ENCODE measurements at places on chromosomes 1 and 21. TPM values are rescaled to one million over a fixed set of nuclear protein-coding genes. Genes with fewer than 3 reads are reported as not detected.

DNA sequence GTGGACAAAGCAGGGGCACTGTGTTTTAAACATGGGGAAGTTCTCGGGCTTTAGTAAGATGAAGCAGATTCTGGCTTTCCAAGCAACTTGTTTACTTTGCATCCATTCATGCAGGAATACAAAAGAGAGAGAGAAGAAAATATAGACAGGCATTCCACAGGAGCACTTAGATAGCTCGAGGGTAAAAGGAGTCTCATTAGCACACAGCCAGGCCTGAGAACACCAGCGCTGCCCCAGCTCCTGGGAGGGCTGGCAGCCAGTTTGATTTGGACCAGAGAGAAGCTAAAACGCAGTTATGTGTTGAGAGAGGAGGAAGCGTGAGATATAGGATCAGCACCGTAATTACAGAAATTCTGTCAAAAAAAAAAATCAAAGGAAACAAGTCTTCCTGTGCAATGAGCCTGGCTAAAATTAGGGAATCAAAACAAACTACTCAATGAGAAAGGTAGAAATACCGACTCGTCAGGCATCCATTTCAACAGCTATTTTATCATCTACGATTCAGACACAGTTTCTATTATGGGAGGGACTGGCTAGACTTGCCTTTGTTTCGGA, 68.2 kb downstream of the CLSTN1 start:
- DNase-seq, result no peak

Gene DRAXIN
- 0.05 TPM for total RNA-seq

GRCh38 chr1:172605641-172606040, 53.3 kb upstream of the FASLG start:
- no peak for DNase-seq

Gene NID1
- 0.05 TPM for total RNA-seq

Gene S100A7
- not detected for total RNA-seq

Gene TDRD5
- not detected for total RNA-seq

Gene NOS1AP
- total RNA-seq, result 0.12 TPM

Gene MYBPH
- not detected for total RNA-seq

Gene TEX38
- total RNA-seq, result not detected

DNA sequence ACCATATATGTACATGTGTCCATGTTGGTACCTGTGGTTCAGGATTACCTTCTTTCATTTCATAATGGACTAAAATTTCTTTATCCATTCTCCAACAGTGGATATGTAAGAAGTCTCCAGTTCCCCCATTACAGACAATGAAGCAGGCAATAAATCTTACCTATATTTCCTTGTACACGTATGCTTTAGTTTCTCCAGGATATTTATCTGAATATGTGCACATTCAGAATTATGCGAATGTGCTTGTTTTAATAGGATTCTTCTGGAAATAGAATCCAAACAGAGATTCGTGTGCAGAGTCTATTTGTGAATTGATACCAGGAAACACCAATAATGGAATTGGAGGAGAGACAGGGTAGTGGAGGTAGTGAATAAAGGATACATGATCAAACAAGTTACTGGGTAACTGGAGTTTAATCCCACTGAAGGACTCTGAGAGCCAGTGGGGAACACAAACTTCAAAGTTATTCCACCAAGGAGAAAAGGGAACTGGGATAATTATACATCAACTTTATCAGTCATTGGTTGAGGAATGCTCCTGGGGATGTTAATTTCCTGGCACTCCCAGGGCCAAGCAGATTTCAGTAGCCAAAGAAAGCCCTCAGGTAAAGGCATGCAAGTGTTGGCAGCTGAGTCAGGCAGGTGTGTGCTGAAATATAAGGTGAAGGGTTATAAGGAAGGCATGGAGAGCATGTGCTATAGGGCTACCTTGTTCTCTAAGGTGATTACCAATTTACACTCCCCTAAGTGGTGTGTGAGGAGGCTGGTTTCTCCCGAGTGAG, 374.9 kb upstream of the PBX1 start:
- no peak for DNase-seq

DNA sequence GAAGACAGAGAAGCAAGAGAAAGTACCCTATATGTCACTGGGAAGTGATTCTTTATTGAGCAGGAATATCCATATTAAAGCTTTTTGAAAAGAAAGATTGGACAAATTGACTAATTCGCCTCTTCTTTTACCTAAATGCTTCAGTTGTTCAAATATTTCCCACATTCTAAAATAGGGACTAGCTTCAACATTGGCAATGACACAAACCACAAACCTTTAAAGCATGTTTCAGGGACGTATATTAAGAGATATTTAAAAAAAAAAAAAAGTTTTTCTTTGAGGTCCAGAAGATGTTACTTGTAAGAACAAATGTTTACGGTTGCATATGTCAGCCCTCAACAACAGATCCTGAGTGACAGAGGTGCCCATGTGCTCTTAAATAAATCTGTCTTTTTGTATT, 235.0 kb upstream of the NFIA start:
- DNase-seq, result no peak
